RWPE1 (cell line): ENCODE measurements at places on chromosomes 1 and 21.

GRCh38 chr1:29655145-29655544, 418.8 kb downstream of the PTPRU start:
- DNase-seq = no peak

DNA sequence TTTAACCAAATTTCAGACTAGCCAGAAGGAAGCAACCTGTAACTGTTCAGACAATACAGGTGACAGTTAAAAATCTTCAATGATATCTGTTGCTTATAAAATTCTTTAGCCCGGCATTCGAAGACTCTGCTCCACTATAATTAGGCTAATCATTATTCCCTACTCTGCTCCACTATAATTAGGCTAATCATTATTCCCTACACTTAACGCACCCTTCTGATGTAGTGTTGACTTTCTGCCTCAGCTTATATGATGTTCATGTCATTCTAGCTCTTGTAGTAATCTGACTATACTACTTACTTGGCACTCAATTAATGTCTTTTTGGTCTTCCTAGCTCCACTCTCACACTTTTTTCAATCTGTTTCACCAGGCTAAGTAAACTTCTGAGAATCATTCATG, 13.3 kb downstream of the TESK2 start:
- no peak for DNase-seq

- no peak for DNase-seq
Measured at GRCh38 chr21:46307625-46308024, 16.0 kb downstream of the C21orf58 start.

- no peak for DNase-seq
Measured at GRCh38 chr1:241074507-241074906, 282.5 kb downstream of the RGS7 start.

DNA sequence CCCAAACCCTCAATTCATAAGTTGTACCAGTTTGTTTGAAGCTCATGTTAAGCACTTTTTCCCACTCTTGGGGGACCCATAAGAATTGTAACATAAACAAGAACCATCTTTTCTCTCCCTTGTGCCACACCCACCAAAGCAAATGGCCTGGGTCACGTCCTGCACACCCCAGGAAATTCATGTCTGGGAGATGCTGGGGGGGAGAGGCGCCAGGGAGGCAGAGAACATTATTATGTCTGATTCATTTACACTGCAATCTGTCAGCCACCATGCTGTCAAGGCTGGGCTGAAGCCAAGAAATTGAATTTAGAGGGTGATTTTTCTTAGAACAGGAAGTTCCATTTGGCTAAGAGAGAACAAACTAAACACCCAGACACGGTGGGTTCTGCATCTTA, 37.2 kb upstream of the IPO9 start:
- DNase-seq = peak; percentile 42

DNA sequence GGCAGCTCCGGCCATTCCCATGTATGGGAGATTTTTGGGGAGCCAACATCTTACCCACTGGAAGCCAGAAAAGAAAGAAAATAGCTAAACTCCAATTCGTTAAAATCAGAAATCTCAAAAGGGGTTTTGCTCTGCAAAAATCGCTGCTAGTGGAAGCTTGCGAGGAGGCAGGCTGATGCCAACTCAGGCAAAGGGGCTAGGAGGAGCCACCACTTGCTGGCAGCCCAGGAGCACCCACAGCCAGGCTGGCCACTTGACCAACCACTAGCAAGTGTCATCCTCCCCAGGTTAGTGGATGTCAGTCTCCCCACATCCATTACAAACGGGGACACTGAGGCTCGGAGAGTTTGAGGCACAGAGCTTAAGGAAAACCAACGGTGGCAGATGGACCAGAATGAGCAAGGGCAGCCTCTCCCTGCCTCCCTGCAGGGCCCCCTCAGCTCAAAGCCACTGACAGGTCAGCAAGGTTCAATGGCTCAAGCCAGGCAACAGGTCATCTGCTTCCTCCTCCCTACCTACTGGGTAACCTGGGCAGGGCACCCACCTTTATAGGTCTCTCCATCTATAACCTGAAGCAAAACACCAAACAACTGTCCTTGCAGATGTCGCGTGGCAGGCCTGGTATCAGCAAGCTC, 10.8 kb downstream of the KCNN3 start:
- no peak for DNase-seq

- peak; percentile 79 for DNase-seq
Measured at GRCh38 chr1:198641501-198641900, 2.7 kb downstream of the PTPRC start.

DNA sequence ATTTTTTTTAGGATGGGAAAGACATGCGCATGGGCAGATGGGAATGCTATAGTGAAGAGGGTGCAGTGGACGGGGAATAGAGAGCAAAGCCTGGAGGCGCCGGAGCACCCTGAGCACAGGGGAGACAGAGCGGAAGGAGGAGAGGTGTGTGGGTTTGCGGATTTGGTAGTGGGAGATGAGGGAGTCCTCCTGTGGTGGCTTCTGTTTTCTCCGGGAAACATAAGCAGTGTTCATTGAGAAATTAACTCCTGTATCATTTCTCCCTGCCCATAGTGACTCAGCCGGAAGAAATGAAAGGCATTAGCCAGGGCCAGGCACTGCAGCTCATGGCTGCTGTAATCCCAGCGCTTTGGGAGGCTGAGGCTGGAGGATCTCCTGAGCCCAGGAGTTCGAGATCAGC, 4.7 kb upstream of the PTPRF start:
- peak; percentile 80 for DNase-seq

DNA sequence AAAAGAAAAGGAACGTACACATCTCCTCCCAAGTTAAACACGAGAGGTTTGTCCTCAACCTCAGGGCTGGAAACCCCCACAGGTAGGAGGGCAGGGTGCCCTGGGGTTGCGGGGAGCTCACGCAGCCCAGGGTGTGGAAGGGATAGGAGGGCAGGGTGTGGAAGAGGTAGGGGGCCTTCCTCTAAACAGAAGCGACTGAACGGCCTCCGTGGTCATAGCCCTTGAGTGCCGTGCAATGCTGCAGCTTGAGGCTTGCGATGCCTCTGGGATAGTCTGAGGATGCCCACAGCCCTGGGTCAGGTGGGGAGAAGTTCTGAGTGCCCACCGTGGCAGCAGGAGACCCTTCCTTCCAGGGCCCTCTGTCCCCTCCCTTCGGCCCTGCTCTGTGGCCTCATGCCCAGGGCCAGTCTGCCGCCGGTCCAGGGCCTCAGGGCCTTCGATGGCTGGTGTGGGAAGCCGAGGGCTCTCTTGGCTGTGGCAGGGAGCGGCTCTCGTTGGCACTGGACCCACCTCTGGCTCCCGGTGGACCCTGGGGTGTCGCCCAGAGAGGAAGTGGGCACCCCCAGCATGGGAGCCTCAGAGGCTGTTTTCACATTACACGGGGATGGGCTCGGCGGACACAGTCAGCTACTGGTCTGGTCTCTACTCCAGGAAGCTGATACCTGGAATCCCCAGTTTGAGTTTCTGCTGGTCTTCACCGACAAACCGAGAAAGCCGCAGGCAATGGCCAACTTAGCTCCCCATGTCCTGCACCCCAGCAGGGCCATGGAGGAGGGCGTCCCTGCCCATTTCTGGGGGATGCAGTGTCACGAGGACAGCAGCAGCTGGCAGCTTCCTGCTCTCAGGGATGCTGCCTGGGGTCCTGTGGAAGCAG, 6.4 kb upstream of the CDK11B start:
- no peak for DNase-seq

DNA sequence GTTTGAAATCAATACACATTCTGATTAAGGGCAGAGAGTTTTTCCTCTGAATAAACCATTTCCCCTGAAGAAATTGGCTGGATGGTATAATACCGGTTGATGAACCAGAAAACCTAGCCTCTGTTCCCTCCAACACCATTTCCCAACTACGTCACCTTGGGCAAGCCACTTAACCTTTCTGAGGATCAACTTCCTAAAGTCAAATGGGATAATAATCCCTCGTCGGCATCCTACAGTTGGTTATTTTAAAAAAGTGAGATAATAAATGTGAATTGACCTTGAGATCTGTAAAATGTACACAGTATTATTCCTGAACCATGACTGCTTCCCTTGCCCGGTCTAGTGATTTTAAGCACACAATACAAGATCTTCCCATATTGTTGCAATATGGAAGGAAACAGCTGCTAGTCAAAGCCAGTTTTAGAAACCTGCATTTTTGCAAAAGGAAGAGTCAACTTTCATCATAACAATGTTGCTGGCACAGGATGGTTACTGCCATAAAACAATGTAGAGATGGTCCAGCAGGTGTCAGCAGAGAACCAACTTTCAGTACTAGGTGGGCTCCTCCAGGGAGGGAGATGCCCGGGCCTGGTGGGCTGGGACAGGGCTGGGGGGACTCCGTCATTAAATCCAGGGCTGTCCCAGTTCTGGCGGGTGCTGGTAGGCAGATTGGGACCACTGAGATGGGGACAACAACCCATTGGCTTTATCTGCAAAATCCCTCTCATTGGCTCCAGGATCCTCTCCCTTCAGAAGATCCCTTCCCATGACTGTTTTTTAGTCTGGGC, 5.2 kb upstream of the HLX start:
- DNase-seq = peak; percentile 55

GRCh38 chr1:182925661-182926060, 27.3 kb downstream of the SHCBP1L start:
- DNase-seq = no peak
